Aorta (tissue), 5 donors: ENCODE measurements at places on chromosomes 2 and 18. TPM values are rescaled to one million over a fixed set of nuclear protein-coding genes. Genes with fewer than 3 reads are reported as not detected.

AGPS gene
- 35.8 TPM for total RNA-seq

CCL20 gene
- total RNA-seq, result not detected

HDAC4 gene
- total RNA-seq, result 75.5 TPM

STAMBP gene
- 32.4 TPM for total RNA-seq

GRCh38 chr2:47373747-47374146, 29.2 kb upstream of the MSH2 start:
- DNase-seq, result no peak
- no peaks in the 10 kb centered on the region for H3K36me3 ChIP-seq
- H3K27ac ChIP-seq, result no peak overlapping the region
- no peaks in the 10 kb centered on the region for H3K4me1 ChIP-seq

DNA sequence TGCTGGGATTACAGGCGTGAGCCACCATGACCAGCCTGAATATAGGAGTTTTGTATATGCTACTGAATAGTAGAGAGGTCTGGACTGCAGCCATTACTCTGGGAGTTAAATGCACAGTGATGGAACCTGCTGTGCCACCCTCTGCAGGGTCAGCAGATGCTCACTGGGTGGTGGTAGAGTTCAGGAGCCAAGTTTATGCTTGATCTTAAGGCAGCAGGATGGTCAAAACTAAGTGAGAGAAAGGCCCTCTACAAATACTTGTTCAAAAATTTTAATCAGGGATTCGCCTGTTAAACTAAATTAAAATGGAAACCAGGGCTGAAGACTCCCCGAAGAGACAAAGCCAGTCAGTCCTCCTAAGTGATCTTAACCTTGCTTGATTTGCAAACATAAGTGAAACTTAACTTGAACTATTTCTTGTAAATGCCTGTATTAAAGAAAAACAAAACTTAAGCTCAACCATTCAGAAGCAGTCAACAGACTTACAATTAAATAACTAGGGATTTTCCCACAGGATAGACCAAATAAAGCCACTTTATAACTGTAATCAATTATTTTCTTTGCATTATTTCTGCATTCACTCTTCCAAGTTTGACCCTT, 4.2 kb upstream of the WDFY1 start:
- no peak for DNase-seq
- H3K27ac ChIP-seq, result no peak overlapping the region
- H3K4me1 ChIP-seq, result no peaks in the 10 kb centered on the region
- no peaks in the 10 kb centered on the region for H3K27me3 ChIP-seq

- peaks cover 2% of the 10 kb centered on the region for H3K27me3 ChIP-seq
- H3K4me1 ChIP-seq, result no peaks in the 10 kb centered on the region
- DNase-seq, result no peak
- no peak overlapping the region for H3K4me3 ChIP-seq
- no peak overlapping the region for H3K27ac ChIP-seq
- no peaks in the 10 kb centered on the region for H3K36me3 ChIP-seq
Measured at GRCh38 chr18:79050005-79050404, 19.2 kb upstream of the ATP9B start.

DNA sequence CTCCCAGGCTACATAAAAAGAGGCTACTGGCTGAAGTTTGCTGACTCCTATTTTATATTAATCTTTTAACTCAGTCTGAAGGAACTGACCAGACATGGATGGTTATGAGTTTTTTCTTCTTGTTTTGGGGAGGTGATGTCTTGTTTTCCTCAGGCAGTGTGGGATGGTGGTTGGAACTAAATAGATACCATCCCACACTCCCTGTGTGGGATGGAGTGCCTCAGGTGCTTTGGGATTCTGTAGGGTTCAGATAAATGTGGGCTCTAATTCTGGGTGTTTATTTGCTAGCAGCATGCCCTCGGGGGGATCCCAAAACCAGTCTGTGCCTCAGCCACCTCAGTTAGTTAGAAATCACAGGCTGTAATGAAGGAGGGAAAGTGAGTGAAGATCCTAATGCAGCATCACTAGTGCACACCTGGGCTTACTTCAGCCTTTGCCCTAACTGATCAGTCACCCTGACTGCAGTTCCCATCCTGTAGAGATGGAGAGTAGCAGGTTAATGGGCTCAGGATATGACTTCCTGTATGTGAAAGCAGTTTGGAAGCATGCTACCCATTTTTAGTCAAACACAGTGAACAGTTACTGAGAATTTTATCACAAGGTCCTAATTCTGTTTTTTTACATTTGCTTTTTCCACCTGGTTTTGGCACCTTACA, 132.2 kb downstream of the SPTBN1 start:
- DNase-seq, result no peak
- H3K27me3 ChIP-seq, result no peaks in the 10 kb centered on the region
- no peak overlapping the region for H3K4me3 ChIP-seq

DNA sequence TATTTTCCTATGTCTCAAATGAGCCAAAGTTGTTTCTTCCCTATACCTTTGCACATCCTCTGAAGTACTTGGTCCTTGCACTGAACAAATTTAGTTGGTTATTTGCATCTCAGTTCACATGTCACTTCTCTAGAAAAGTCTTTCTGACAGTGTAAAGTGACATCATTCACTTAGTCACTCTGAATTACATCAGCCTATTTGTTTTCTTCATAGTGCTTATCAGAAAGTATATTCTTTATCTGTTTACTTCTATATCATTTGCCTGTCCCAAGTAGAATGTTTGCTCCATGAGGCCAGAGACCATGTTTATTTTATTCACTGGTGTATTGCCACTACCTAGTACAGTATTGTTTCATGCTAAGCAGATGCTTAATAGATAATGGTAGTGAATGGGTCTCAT, 173.7 kb downstream of the HNMT start:
- H3K27me3 ChIP-seq, result no peaks in the 10 kb centered on the region

GRCh38 chr18:77524909-77525308, 275.3 kb downstream of the GALR1 start:
- H3K27me3 ChIP-seq, result no peaks in the 10 kb centered on the region
- no peak overlapping the region for H3K4me3 ChIP-seq
- no peaks in the 10 kb centered on the region for H3K36me3 ChIP-seq
- no peak overlapping the region for H3K27ac ChIP-seq
- no peak for DNase-seq

- H3K4me1 ChIP-seq, result peaks cover 4% of the 10 kb centered on the region
- no peak for DNase-seq
- peaks cover 8% of the 10 kb centered on the region for H3K36me3 ChIP-seq
- H3K4me3 ChIP-seq, result no peak overlapping the region
- H3K27me3 ChIP-seq, result no peaks in the 10 kb centered on the region
Measured at GRCh38 chr2:63861220-63861822, 19.6 kb downstream of the UGP2 start.

GRCh38 chr2:160574468-160575140, 81.0 kb upstream of the RBMS1 start:
- no peaks in the 10 kb centered on the region for H3K36me3 ChIP-seq
- peaks cover 13% of the 10 kb centered on the region for H3K4me1 ChIP-seq
- no peak overlapping the region for H3K4me3 ChIP-seq
- no peaks in the 10 kb centered on the region for H3K27me3 ChIP-seq
- DNase-seq, result no peak

GRCh38 chr2:29270701-29271121, 155.5 kb downstream of the CLIP4 start:
- H3K27ac ChIP-seq, result no peak overlapping the region
- DNase-seq, result no peak
- no peaks in the 10 kb centered on the region for H3K27me3 ChIP-seq
- no peaks in the 10 kb centered on the region for H3K4me1 ChIP-seq

DNA sequence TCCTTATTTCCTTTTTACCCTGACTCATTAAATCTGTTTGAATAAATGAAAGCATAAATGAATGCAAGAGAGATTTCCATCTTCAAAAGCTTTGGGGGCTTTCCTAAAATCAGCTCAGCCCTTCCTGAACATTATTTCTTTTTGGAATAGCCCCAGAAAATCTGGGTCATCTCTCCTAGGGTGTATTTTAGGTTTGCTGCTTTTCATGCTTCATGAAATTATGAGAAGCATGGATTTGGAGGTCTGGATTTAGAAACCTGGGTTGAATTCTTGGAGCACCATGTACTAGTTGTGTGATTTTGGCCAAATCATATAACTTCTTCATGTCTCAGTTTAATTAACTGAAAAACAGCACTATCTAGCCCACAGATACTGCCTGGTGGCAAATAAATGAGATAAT, 24.0 kb upstream of the PELI1 start:
- no peaks in the 10 kb centered on the region for H3K27me3 ChIP-seq
- DNase-seq, result no peak
- no peaks in the 10 kb centered on the region for H3K36me3 ChIP-seq

- no peaks in the 10 kb centered on the region for H3K4me1 ChIP-seq
- H3K4me3 ChIP-seq, result no peak overlapping the region
- H3K27me3 ChIP-seq, result no peaks in the 10 kb centered on the region
- no peak for DNase-seq
- no peak overlapping the region for H3K27ac ChIP-seq
- no peaks in the 10 kb centered on the region for H3K36me3 ChIP-seq
Measured at GRCh38 chr2:110820128-110820527, 87.8 kb downstream of the ACOXL start.

DNA sequence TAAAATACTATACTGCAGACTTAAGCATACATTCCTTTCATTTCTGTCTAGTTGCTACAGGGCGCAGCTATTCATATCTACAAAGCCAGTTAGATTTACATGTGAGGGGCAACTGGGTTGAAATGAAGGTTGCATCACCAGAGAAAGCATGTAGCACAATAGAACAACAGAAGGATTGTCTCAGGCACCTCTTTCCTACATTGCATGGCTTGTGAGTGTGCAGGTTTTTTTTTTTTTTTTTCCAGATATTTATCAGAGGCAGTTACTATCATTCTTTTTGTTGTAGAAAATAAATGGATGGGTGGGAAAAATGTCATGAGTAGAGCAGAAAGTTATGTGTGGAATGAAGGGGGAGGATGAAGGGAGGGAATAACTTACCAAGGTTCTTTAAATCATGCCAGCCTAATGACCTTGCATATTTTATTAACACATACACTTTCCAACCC, 86.8 kb downstream of the ERBB4 start:
- H3K36me3 ChIP-seq, result no peaks in the 10 kb centered on the region
- no peaks in the 10 kb centered on the region for H3K4me1 ChIP-seq
- H3K27ac ChIP-seq, result no peak overlapping the region
- no peak overlapping the region for H3K4me3 ChIP-seq
- H3K27me3 ChIP-seq, result no peaks in the 10 kb centered on the region

DNA sequence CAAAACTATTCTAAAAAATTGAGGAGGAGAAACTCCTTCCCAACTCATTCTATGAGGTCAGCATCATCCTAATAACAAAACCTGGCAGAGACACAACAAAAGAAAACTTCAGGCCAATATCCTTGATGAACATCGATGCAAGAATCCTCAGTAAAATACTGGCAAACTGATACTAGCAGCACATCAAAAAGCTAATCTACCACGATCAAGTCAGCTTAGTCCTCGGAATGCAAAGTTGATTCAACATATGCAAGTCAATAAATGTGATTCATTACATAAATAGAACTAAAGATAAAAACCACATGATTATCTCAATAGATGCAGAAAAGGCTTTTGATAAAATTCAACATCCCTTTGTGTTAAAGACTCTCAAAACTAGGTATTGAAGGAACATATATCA, 63.1 kb downstream of the EHBP1 start:
- no peaks in the 10 kb centered on the region for H3K4me1 ChIP-seq
- H3K4me3 ChIP-seq, result no peak overlapping the region
- H3K27ac ChIP-seq, result no peak overlapping the region
- DNase-seq, result no peak
- no peaks in the 10 kb centered on the region for H3K27me3 ChIP-seq

- no peak overlapping the region for H3K27ac ChIP-seq
- no peak overlapping the region for H3K4me3 ChIP-seq
- H3K4me1 ChIP-seq, result no peaks in the 10 kb centered on the region
- H3K27me3 ChIP-seq, result no peaks in the 10 kb centered on the region
- no peaks in the 10 kb centered on the region for H3K36me3 ChIP-seq
Measured at GRCh38 chr2:8985561-8986326, 17.7 kb downstream of the MBOAT2 start.

DNA sequence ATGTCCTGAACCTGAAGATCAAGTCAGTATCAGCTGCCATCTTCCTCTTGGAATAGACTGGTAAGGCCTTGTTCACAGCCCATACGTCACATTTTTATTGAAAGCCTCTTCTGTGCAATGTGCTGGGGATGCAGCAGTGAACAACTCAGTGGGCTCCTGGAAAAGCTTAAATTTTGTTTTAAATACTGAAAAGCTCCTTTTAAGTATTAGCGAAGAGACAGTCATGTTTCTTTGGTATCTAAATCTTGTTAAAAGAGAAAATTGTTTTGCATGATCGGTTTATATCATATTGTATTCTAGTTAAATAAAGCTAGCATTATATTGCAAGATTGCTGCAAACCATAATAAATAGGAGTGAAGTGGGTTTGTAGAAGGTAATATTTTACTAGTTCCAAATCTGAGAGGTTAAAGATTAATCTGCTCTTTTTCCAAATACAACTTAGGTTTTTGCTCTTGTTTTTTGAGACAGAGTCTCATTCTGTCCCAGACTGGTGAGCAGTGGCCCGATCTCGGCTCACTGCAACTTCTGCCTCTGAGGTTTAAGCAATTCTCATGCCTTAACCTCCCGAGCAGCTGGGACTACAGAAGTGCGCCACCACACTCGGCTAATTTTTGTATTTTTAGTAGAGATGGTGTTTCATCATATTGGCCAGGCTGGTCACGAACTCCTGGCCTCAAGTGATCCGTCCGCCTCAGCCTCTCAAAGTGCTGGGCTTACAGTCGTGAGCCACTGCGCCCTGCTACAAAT, 1.6 kb upstream of the RMDN2 start:
- no peak overlapping the region for H3K27ac ChIP-seq
- no peaks in the 10 kb centered on the region for H3K27me3 ChIP-seq
- no peak overlapping the region for H3K4me3 ChIP-seq
- no peaks in the 10 kb centered on the region for H3K4me1 ChIP-seq

GRCh38 chr18:34651586-34652369, 58.3 kb upstream of the DTNA start:
- H3K27ac ChIP-seq, result no peak overlapping the region
- H3K27me3 ChIP-seq, result no peaks in the 10 kb centered on the region
- no peaks in the 10 kb centered on the region for H3K4me1 ChIP-seq
- H3K36me3 ChIP-seq, result no peaks in the 10 kb centered on the region

DNA sequence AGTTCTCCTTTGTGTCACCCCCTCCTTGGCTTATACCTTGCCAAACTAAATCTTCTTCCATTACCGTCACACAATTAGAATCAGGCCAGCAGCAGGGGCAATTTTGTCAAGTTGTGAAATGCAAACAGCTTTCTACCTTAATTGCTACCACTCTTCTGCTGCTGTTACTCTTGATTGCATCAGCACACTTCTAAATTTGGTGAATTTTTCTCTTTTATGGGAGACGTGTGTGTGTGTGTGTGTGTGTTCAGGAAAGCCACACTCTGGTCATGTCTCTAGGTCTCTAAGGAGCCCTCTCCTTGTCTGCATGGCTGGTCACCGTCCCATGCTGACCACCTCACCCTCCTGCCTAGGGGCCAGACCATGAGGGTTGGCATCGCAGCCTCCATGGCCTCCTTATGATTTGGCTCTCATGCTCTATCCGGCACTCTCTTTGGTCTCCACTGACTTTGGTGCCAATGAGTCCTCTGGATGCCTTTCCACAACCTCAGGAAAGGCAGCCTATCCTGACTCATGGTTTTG, 87.7 kb downstream of the GATA6 start:
- H3K27ac ChIP-seq, result no peak overlapping the region
- no peak overlapping the region for H3K4me3 ChIP-seq
- DNase-seq, result no peak
- no peaks in the 10 kb centered on the region for H3K27me3 ChIP-seq
- no peaks in the 10 kb centered on the region for H3K36me3 ChIP-seq
